BJ (cell line): ENCODE measurements at places on chromosomes 11 and 22. TPM values are rescaled to one million over a fixed set of nuclear protein-coding genes. Genes with fewer than 3 reads are reported as not detected.

- DNase-seq, result no peak
These were observed 53.2 kb upstream of the SHANK2 start for GRCh38 chr11:71305451-71306125.

Gene OR52I2
- polyA plus RNA-seq, result not detected in 2 replicates

Gene OR51B4
- polyA plus RNA-seq, result not detected in 2 replicates

DNA sequence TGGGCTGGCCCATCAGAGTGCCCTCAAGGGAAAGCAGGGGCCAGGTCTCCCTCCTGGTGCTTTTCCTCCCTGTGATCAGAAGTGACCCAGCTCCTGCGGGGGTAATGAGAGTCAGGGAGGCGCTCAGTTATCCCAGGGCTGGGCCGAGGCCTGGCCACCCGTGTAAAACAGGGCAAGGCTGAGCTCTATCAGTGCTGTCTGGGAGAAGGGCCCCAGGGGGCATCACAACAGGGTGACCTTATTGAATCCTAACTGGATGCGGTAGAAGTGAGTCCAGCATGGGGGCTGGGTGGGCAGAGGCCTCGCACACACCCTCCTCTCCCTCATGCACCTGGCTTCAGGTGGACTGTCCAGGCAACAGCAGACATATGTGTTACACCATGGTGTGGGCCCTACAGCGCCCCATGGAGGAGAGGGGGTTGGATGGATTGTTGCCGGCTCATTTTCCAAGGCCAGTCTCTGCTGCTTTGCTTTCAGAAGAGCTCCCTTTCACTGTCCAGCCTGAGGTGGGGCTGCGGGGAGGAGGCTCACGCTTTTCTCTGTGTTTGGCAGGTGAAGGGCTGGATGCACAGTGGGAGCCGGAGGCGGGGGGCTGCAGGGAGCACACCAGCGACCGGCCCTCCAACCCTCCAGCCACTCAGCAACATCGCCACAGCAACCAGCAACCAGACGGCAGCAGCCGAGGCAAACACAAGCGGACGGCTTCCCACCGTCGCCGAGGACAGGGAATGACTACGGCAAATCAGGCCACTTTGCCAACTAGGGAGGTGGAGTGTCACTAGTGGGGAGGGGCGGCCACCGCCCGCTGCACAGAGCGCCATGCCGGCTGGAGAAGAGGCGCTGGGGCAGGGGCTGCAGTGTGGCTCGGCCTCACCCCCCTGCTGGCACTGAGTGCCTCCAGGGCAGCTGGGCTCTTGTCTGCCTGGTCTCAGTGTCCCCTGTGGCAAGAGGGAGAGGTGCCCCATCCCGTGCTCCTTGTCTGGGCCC, 24.7 kb downstream of the GNAZ start:
- no peak for DNase-seq

DNA sequence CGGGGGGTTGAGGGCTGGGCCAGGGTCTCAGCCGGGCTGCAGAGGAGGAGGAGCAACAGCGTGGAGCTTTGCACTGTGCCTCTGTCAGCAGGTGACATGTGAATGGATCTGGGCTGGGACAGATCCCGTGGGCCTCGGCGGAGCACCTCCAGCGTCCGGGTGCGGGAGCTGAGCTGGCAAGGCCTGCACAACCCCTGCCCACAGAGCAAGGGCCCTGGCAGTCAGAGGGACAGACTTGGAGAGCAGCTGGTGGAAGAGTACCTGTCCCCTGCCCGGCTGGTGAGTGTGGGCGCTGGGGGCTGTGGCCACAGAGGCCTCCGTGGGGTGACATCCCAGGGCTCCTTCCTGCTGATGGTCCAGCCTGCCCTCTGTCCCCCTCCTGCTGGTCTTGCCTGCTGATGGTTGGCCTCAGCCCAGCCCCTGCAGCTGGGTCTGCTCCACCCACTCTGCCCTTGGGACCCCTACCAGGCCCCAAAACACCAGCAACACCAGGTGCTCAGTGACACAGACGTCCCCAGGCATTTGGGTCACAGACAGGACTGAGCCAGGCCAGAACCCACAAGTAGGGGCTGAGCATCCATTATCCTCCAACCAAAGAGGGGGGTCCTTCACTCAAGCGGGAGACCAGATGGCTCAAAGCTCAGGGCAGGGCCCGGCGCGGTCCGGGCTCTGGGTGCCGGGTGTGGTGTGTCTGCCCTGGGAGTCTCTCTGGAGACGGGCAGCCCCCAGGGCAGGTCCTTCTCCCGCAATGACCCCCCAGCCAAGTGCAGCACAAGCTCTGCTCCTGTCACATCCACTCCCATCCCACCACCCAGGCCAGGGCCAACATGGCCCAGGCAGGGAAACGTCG, 3.5 kb downstream of the LRRC56 start:
- no peak for DNase-seq
